Endodermal cell (in vitro differentiated cells): ENCODE measurements at places on chromosomes 7 and 10. TPM values are rescaled to one million over a fixed set of nuclear protein-coding genes. Genes with fewer than 3 reads are reported as not detected.

LRRD1 gene
- not detected in 3 replicates for total RNA-seq

CALCR gene
- total RNA-seq, result 15.3 and 16.8 TPM in 2 replicates

GRCh38 chr10:68550747-68551411 lies 9.3 kb upstream of the TET1 start:
- DNase-seq, result peak; percentile 88

GRCh38 chr7:124171068-124171467 lies 138.2 kb upstream of the TMEM229A start:
- peak; percentile 60 for DNase-seq

DNA sequence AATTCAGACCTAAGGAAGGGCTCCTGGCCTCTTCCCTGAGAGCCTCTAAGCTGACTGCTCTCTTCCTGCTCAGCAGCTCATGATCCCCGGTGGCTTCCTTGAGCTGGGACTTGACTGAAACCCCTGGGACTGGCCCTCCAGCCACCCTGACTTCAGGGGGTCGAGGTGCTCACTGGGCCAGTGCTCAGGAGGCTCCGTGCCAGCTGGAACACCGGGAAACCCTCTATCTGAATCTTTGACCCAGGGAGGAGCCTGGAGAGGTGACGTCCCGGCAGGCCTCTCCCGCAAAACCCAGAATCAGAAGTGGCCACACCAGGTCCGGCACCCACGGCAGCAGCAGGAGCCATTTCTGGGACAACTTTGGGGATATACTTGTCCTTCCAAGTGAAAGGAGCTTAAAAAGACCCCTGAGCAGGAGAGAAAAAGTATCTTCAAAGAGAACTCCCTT lies 110.7 kb downstream of the WDR37 start:
- DNase-seq, result peak; percentile 25

- DNase-seq, result no peak
Observed at GRCh38 chr7:77157446-77157845, 35.0 kb downstream of the CCDC146 start.

- DNase-seq, result no peak
Observed at GRCh38 chr10:104416851-104417250, 63.2 kb downstream of the CFAP58 start.

GRCh38 chr7:115356139-115356746 lies 434.3 kb downstream of the MDFIC start:
- DNase-seq, result no peak
